ENCODE measurements at places on chromosomes 11 and 22.
A peak's percentile ranks its signal among the peaks of the same experiment; 100 is the strongest.

- DNase-seq = no peak
Measured at GRCh38 chr22:30941363-30941740, 27.2 kb downstream of the MORC2 start.

- DNase-seq = no peak
Measured at GRCh38 chr11:85886089-85887056, 31.2 kb downstream of the CCDC83 start.

GRCh38 chr11:128341280-128342248 is 245.8 kb downstream of the ETS1 start:
- DNase-seq = no peak

DNA sequence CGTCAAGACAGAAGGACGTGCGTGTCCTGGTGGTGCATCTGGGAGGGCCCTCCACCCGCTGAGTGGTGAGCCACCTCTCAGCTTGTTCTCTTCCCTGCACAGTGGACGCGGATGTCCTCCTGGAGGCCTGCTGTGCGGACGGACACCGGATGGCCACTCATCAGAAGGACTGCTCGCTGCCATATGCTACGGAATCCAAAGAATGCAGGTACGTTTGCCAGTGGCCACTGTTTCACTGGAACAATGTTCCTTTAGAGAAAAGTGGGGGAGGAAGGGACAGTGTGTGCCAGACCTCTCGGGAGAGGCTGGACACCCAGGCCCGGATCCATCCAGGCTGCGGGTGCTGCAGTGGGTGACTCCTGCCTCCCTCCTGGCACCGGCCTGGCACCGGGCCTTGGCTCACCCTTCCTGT is 15.9 kb downstream of the FBLN1 start:
- DNase-seq = no peak

- no peak for DNase-seq
Measured at GRCh38 chr22:34760276-34761008, 305.5 kb upstream of the ISX start.

GRCh38 chr11:68954836-68955606 is 25.8 kb downstream of the MRGPRD start:
- peak; percentile 29 for DNase-seq

- no peak for DNase-seq
Measured at GRCh38 chr22:29224859-29225410, 19.2 kb downstream of the EMID1 start.

- DNase-seq = no peak
Measured at GRCh38 chr11:11218629-11218986, 134.4 kb downstream of the CSNK2A3 start.

GRCh38 chr11:74678591-74679512 is 52.4 kb downstream of the CHRDL2 start:
- DNase-seq = no peak

- no peak for DNase-seq
Measured at GRCh38 chr11:70119502-70119901, 41.4 kb downstream of the ANO1 start.

- DNase-seq = no peak
Measured at GRCh38 chr11:120399307-120399706, 63.1 kb downstream of the ARHGEF12 start.

DNA sequence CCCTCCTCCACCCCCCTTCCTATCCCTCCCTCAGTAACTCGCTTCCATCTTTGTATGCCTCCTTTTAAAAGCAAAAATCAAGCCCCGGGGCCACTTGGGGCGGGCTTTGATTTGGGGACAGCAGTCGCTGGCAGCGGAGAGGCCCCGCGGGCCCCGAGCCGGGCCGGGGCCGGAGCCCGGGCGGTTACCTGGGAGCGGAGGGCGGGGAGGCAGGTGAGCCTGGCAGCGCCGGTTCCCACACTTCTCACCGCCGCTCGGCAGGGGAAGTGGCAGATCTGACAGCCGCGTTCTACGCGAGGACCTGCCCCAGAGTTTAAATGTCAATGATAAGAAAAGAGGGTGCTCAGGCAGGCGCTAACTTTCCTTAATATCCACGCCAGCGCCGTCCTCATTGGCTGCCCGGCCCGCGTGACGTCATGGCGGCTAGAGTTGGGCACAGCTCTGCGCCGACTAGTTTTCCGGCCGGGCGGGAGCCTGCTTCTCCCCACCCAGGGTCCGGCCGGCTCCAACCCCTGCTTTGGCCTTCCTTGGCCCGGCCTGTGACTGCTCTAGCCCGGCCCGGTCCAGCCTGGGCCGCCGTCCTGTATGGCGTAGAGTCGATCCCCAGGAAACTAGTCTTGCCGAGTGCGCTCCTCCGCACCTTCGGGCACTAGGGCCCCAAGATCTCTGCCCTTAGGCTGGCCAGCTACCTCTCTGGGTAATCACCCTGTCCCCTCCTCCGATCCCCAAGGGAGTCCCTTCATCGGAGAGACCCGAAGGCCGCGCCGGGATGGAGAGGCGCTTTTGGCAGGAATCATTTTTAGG is 6.7 kb upstream of the PAX6 start:
- peak; percentile 36 for DNase-seq

DNA sequence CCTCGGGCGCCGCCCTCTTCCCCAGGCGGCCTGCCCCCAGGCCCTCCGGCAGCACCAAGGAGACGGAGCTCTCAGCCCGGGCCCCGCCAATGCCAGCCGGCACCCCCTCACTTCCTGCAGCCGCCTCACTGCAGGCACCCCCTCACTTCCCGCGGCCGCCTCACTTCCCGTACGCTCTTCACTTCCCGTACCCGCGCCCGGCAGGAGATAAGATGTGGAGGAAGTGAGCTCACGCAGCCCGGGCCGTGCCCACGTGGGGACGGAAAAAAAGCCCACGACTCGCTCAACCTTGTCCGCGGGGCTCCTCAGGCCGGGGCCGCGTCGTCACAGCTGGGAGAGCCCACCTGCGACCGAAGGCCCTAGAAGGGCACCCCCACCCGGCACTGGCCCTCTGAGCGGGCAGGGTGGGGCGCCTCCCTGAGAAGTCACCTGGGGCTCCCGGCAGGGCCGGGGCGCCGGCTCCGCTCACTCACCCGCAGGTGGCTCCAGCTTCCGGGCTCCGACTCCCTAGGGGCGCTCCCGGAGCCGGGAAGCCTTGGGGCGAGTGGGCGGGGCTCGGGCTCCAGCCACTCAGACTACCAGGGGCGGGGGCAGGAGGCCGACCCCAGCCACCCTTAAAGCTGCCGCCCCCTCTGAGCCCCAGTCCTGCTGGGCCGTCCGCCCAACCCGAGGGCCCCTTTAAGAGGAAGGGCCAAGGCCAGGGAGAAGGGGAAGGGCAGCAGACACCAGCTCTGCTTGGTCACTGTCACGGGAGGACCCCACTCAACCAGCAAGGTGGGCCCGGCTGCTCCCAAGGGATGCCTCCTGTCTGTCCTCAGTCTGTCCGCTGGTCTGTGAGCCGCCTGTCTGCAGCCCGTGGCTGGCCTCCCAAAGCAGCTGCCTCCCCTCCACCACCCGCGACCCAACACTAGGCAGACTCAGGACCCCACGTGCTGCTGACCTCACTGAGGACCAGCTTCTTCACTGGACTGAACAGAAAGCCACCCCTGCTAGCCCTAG is 31.4 kb downstream of the PISD start:
- peak; percentile 98 for DNase-seq

- peak; percentile 58 for DNase-seq
Measured at GRCh38 chr22:41909310-41910049, 5.4 kb downstream of the SHISA8 start.

- no peak for DNase-seq
Measured at GRCh38 chr11:84648471-84648870, 978.7 kb downstream of the DLG2 start.

DNA sequence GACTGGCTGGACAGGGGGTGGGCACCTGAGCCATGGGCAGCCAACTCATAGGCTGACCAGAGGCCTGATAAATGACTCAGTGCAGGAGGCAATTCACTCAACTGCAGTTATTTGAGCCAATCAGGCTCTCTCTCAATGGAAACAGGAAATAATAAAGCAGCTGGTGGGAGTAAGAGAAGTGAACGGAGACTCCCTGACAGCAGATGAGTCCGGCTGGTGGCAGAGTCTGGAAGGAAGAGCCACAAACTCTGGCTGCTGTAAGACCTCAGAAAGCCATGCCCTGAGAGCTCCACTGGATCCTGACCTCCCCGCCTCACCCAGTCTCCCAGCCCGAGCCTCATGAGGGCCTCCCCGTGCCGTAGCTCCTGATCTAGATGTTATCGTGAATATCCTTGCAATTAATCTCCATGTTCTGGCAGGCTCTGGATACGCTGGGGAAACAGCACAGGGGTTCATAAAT is 69.8 kb downstream of the TRIM29 start:
- DNase-seq = no peak

DNA sequence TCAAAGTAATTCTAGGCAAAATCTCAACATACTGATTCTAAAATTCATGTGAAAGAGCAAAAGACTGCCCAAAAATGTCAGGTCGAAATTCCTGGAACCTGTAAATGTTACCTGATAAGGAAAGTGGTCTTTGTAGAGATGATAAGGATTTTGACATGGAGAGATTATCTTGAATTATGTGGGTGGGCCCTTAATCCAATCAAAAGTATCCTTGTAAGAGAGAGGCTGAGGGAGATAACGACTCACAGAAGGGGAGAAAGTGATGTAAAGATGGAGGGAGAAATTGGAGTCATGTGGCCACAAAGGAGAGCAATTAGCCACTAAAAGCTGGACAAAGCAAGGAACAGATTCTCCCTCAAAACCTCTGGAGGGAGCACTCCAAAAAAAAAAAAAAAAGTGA is 20.5 kb downstream of the RRM1 start:
- DNase-seq = no peak

DNA sequence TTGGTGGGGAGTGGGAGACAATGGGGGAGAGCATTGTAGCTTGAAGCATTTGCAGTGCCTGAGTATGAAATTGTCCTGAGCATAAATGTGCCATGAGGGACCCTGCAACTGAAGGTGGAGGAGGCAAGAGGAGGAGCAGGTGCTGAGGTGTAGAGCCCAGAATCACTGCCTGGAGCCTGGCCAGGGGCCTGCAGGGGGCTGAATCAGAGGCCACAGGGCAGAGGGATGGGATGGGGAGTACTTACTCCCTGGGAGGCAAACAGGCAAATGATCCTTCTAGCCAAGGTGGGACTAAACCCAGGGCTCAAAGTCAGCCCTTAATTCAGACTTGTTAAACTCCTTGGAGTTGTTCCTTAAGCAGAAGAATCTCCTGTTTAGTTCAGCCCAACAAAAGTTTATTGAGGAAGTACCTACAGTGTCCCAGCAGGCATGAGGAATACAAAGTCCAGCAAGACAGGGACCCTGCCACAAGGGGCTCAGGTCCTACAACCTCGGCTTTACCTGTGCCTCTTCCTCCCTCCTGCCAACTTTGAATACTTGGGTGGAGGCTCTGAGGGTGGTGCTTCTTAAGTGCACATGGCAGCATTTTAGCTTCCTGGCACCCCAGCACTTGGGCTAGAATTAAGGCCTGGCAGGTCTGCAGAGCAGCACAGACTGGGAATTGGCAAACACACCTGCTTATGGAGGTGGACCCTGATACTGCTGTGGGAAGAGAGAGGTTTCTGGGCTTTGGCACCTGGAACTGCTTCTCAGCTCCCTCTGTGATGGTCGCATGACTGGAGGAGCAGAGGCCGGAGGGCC is 20.0 kb downstream of the MICAL2 start:
- no peak for DNase-seq

DNA sequence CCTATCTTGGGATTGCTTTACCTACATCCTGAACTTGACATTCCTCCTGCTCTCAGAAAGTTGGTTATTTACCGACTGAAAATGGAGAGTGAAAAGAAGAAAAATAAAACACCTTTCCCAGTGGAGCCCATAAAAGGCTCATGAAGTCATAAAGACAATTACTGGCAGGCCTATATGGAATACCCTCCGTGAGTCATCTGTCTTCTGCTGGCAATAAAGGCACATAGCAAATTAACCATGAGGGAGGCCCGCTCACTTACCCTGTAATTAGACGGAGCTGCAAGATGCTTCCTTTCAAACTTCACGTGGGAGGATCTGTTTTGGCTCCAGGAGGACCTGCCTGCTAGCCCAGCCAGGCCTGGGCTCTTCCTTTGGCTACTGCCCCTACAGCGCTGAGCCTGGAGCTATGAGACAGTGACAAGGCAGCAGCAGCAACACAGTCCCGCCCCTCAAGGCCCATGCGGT is 540.4 kb downstream of the BUD13 start:
- no peak for DNase-seq

- no peak for DNase-seq
Measured at GRCh38 chr22:45496451-45496941, 6.2 kb upstream of the FBLN1 start.

DNA sequence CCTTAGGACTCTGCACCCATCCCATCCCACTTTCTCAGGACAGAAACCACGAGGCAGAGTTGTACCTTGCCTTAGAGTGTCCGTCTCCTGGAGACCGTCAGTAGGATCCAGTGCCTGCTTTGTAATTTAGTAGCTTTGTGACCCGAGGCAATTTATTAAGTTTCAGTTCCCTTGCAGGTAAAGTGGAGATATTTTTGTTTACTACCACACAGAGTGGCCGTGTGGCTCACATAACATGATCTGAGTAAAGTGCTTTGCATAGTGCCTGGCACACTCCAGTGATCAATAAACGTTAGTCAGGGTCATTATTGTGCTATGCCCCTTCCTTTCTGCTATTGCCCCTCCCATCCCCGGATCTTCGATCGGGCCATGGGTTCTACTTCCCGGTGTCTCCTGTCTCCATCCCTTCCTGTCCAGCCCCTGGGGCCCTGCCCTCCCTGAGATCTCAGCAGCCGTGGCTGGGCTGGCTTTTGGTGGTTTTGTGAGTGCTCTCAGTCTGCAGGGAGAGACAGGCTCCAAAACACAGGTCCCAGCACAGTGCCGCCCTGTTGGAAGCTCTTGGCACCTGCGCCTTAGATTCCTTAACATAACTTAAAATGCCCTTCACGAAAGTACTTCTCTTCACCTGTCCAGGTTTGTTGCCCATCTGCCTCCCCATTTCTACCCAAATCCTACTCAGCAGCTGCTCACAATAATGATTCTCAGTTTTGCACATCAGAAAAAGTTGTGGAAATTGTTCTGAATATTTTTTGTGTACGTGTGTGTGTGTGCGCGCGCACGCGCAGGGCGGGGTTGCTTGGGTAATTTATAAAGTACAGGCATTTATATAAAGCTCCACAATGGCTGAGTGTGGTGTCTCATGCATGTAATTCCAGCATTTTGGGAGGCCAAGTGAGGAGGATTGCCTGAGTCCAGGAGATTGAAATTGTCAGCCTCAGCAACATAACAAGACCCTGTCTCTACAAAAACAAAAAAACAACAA is 753.7 kb downstream of the NTM start:
- no peak for DNase-seq

GRCh38 chr11:61954851-61955421 is 4.8 kb downstream of the BEST1 start:
- DNase-seq = peak; percentile 48

GRCh38 chr11:133694701-133695100 is 150.6 kb downstream of the SPATA19 start:
- DNase-seq = no peak
